IPS-NIHi11 (cell line): ENCODE measurements at places on chromosomes 1 and 21.
A peak's percentile ranks its signal among the peaks of the same experiment; 100 is the strongest.

DNA sequence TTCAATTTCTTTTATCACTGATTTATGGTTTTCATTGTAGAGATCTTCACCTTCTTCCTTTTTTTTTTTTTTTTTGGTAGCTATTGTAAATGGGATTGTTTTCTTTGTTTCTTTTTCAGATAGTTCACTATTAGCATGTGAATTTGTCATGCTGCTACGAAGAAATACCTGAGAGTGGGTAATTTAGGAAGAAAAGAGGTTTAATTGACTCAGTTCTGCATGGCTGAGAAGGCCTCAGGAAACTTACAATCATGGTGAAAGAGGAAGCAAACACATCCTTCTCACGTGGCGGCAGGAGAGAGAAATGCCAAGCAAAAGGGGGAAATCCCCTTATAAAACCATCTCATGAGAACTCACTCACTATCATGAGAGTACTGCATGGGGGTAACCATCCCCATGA, 66.4 kb downstream of the DAB1 start:
- DNase-seq: no peak

DNA sequence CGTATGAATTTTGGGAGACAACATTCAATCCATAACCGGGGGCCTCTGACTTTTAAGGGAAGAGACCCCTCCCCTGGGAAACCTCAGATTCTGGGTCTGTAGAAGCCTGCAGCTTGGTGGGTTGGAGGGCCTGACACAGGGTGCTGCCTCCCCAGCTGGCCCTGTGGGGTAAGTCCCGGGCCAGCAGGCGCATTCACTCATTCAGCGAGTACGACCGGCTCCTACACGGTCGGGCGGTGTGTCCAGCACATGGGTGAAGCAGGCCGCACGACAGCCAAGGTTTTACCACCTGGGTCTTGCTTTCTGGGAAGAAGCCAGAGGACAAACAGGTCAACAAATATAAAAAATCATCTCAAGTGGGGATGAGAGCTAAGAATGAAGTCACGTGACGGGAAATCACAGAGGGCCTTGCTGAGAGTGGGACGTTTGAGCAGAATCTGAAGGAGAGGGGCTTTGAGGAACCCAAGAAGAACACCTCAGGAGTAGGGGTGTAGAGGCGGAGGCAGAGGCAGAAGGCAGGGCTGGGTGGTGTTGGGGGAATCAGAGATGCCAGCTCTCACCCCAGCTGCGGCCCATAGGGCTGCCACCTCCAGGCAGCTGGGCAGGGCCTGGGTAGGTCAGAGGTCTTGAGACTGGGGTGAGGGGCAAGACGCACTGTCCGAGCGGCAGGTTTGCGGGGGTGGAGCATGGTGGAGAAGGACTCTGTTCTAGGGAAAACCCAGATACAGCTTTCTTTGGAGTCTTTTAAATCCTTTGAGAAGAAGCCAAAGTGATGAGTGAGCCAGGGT, 333.3 kb upstream of the VAMP3 start:
- no peak for DNase-seq

DNA sequence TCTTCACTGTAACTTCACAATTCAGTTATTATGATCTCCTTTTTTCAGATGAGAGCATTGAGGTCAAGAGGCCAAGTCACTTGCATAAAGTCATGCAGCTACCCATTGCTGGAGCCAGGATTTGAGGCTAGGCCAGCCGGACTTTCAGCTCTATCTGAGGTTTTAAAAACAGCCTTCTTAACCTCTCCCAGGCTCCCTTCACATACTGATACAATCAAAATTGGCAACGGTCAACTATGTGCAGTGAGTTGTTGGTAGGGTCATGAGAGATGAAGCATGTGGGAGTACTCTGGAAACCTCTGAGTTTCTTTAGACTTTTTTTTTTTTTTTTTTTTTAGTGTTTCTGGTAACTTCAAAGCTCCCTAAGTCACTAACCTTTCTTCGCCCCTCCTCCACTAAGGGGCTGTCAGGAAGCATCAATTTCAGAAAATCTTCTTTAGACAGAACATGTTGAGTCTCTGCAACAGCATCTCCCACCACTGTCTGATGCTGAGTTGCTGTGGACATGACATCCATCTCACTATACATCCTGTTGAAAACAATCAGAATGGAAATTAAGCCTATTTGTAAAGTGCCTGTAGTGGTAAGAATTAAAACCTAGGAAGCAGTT, 201.8 kb downstream of the SIPA1L2 start:
- no peak for DNase-seq

GRCh38 chr1:217493290-217493689, 137.6 kb downstream of the GPATCH2 start:
- DNase-seq: no peak

GRCh38 chr1:55280731-55281130, 65.6 kb upstream of the USP24 start:
- DNase-seq: no peak

DNA sequence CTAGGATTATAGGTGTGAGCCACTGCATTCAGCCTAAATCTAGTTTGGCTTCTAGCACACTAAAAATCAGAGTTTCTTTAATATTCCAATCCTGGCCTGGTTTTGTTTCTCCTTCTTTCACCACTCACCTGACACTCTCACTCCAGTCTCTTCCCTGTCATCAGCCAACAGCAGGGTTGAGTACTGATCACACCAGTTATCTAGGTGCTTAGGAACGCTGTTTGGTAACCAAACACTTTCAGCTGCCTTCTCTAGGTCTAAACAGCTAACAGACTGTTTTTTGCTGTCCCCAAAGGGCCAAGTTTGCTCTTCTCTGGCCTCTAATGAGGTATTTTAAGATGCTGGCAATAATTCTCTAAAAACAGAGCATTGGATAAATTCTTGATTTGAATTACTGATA, 17.7 kb upstream of the FRRS1 start:
- DNase-seq: no peak

GRCh38 chr1:97920276-97920831, 480 bp downstream of the DPYD start:
- peak; percentile 13 for DNase-seq

GRCh38 chr1:26767714-26768113, 20.0 kb upstream of the PIGV start:
- DNase-seq: no peak

- no peak for DNase-seq
Observed at GRCh38 chr1:33021567-33022431, 14.9 kb downstream of the AK2 start.

GRCh38 chr1:239363930-239364329, 22.4 kb upstream of the CHRM3 start:
- no peak for DNase-seq

DNA sequence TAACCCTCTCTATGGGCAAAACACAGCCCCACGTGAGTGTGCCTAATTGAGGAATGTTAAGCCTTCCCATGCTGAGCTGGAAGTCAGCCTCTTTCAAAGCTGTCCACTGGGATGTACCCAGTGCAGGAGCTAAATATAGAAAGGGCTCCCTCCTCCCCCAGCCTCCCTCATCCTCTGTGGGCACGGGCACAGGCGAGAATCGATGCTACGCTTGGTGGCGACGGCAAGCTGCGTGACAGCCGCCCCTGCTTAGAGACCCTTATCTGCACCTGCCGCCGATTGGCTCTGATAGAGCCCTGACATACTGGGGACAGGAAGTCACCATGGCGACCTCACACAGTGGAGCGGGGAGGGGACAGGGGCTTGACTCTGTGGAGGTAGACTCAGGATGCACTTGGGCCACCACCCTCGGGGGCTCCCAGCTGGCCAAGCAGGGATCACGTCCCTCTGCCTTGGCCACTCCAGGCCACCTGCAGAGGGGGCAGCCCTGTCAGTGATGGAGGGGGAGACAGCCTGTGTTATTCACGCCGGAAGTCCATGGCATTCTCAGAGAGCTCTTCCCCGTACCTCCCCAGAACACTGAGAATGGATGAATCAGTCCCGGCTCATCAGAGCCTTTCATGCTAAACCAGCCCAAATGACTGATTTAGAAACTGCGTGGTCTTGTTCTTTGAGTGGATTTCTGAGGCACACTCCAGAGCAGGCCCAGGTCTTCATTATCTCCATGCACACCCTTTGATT, 84.8 kb downstream of the KCND3 start:
- DNase-seq: peak; percentile 33

DNA sequence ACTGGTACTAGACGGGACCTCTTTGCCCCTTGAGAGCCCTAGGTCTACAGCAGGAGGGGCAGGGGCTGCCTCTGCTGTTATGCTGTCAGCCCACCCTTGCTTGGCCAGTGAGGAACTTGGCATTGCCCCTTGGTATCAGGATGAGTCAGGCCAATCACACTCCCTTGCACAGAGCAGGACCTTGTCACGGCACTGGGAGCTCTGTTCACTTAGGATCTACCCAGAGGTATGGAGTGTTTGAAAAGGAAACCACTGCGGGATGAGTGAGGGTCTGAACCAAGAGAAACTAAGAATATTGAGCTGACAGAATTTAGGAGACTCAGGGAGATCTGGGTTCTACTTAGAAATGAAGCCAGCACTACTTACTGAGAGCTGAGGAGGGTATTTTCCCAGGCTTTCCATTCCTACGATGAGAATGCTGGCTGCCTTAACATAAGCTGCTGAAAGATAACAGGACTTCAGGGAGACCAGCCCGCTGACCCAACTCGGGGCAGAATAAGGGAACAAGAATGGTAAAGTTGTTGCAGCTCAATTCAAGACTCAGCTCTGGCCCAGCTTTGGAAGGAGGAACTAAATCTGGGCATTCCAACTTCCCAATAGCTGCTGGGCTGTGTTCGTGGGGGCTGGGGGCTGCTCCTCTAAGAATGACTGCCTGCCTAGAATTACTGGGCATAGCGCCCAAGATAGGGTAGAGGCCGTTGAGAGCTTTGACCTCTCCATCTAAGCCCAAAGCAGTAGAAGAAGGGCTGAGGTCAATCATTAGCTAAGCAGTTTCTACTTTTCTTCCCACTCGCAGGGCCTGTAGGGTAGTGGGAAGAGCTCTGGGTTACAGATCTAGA, 1.5 kb downstream of the FABP3 start:
- DNase-seq: no peak

GRCh38 chr1:2529784-2530512, at the start of gene HES5:
Gene HES5, minus strand, starts transcription at chr1:2530263. Its CDS starts 99 bp downstream, at chr1:2530164.
- peak; percentile 67 for DNase-seq

GRCh38 chr1:13593511-13594131, 10.0 kb downstream of the PDPN start:
- peak; percentile 36 for DNase-seq

GRCh38 chr1:42128964-42129363, 24.2 kb upstream of the GUCA2B start:
- no peak for DNase-seq

GRCh38 chr1:26072305-26072704, 4.9 kb upstream of the TRIM63 start:
- DNase-seq: no peak

GRCh38 chr1:7856345-7856744, 3.5 kb upstream of the UTS2 start:
- peak; percentile 37 for DNase-seq

GRCh38 chr1:203726417-203726867, 38.5 kb upstream of the LAX1 start:
- no peak for DNase-seq

GRCh38 chr1:59076612-59077011, 220.3 kb upstream of the FGGY start:
- DNase-seq: no peak

- DNase-seq: no peak
Observed at GRCh38 chr1:203763505-203763904, 1.5 kb upstream of the LAX1 start.

- no peak for DNase-seq
Observed at GRCh38 chr21:45997205-45997494, 15.6 kb downstream of the COL6A1 start.

- DNase-seq: no peak
Observed at GRCh38 chr1:8632102-8632501, 185.3 kb downstream of the RERE start.

DNA sequence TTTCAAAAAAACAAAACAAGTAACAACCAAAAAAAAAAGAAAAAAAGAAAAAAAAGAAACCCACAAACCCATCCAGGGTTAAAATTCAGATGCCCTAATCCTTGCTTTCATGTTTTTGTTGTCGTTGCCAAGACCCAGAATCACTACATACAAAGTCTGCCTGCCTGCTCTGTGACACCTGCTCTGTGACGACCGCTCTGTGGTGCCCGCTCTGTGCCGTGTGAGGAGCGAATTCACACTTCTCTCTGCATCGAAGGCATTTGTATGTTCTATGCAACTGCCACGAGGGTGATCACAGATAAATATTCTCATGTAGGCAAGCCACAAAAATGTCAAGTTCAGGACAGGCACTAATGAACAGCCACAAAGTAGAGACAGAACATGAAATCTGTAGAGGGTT, 178.6 kb downstream of the SLC45A1 start:
- no peak for DNase-seq

- DNase-seq: no peak
Observed at GRCh38 chr1:239006276-239006675, 380.1 kb upstream of the CHRM3 start.

DNA sequence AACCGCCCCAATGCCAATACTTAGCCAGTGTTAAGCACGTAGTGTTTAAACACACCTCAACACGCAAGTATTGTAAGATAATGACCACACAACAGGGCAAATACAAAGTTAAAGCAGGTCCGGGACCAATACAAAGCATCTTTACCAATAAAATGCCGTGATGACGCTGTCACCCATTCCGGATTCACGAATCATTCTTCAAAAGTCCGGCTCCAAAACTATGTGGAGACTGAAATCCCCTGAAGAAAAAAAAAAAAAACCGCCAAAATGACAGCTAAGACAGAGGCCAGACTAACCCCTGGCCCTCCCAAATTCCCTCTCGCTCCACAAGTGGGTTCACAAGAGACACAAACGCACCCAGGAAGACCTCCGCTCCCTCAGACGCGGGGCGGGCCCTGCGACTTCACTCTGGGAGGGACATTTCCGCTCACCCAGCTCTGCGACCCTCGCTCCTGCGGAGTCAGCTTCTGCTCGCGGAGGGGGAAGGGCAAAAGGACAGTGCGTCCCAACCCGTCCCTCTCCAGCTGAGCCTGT, 625 bp upstream of the DARS2 start:
- no peak for DNase-seq

DNA sequence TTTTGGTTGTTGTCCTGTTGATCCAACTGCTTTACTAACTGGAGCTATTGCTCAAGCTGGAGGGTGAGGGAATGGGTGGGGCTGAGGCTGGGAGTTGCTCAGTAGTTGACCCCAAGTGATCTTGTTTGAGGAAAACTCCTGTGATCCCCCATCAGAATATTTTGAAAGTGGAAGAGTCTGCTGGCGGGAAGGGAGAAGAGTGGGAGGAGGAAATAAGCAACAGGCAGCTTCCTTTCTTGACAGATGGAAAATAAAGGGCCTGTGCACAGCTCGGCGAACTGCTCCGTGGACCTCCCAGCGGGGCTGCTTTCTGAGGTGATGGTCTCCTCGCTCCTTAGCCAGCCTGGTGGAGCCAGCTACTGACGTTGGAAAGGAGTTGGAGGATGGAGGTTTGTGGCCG, 199.1 kb upstream of the LMO4 start:
- no peak for DNase-seq

GRCh38 chr1:95509989-95510388, 276.0 kb downstream of the RWDD3 start:
- DNase-seq: no peak

- no peak for DNase-seq
Observed at GRCh38 chr21:32733356-32733755, 5.5 kb upstream of the SYNJ1 start.

DNA sequence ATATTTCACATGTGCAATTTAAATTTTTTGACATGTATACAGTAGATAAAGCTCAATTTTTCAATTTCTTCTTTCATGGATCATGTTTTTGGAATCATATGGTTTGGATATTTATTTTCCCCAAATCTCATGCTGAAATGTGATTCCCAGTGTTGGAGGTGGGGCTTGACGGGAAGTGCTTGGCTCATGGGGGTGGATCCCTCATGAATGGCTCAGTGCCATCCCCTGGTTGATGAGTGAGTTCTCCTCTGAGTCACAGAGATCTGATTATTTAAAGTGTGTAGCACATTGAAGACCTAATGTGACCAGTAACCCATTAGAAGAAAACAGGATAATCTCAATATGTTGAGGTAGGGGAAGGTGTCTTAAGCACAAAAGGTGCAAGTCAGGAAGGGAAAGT, 9.1 kb upstream of the IFI16 start:
- peak; percentile 40 for DNase-seq
